ENCODE measurements at places on chromosomes 7 and 10.

- DNase-seq = no peak
Observed at GRCh38 chr7:22660293-22660692, 66.7 kb upstream of the IL6 start.

- DNase-seq = no peak
Observed at GRCh38 chr7:157234271-157234670, 95.5 kb downstream of the UBE3C start.

DNA sequence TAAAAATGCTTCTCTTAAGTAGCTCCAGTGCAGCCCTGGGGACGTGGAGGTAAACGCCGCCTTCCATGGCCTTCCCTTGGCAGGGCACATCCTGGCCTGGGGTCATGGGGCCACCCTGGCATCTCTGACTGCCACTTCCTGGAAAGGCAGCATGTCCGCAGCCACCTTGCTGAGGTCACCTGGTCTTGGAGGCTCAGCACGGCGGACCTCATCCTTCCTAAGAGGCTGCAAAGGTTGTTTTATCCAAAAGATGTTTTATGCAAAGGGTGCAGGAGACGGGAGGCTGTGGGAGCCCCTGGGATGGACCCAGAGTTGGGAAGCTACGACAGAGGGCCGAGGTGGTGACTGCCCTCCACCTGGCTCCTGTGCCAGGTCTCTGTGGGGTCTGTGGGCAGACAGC is 106.0 kb downstream of the TCERG1L start:
- DNase-seq = no peak

DNA sequence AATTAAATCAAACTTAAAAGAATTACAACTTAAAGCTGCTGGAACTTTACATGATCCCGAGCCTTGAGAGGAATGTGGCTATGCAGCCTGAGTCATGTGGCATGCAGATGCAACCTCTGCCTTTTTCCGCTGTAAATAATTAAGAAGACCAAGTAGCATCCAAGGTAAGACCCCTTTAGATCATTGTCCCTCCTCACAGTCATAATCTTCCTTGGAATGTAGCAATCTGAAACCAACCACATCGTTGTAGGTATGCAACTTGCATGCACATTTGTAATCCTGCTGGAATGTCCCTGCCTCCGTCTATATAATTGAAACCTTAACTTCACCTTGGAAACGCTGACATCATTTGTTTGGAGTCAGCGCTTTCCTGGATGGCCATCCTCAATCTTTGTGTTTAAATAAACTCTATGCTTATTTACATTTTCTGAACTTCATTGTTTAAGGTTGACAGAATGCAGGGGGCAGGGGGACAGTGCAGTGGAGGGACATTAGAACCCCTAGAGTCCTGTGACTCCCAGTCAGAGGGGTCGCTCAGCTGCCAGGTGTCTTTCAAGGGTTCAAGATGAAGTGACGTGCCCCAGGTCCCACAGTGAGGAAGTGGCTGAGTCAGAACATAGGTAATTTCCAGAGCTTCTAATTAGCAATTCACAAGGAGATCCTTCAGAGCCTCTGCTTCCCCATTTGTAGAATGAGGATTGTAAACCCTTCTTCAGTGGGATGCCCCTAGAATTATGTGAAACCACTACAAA is 110.7 kb downstream of the RALA start:
- DNase-seq = peak; percentile 80

GRCh38 chr10:20809631-20810030 is 87.5 kb downstream of the NEBL start:
- DNase-seq = no peak

GRCh38 chr7:123494193-123494796 is 40.1 kb downstream of the IQUB start:
- peak; percentile 29 for DNase-seq

GRCh38 chr10:30489346-30489745 is 55.4 kb downstream of the MAP3K8 start:
- DNase-seq = no peak

DNA sequence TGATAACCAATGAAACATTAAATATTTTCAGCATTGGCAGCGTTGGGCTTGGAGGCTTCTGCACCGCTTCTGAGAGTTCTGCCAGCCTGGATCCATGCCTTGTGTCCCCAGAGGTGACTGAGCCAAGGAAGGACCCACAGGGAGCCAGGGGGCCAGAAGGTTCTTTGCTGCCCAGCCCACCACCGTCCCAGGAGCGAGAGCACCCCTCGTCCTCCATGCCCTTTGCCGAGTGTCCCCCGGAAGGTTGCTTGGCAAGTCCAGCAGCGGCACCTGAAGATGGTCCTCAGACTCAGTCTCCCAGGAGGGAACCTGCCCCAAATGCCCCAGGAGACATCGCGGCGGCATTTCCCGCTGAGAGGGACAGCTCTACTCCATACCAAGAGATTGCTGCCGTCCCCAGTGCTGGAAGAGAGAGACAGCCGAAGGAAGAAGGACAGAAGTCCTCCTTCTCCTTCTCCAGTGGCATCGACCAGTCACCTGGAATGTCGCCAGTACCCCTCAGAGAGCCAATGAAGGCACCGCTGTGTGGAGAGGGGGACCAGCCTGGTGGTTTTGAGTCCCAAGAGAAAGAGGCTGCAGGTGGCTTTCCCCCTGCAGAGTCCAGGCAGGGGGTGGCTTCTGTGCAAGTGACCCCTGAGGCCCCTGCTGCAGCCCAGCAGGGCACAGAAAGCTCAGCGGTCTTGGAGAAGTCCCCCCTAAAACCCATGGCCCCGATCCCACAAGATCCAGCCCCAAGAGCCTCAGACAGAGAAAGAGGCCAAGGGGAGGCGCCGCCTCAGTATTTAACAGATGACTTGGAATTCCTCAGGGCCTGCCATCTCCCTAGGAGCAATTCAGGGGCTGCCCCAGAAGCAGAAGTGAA is 93.9 kb downstream of the TACC2 start:
- DNase-seq = no peak

DNA sequence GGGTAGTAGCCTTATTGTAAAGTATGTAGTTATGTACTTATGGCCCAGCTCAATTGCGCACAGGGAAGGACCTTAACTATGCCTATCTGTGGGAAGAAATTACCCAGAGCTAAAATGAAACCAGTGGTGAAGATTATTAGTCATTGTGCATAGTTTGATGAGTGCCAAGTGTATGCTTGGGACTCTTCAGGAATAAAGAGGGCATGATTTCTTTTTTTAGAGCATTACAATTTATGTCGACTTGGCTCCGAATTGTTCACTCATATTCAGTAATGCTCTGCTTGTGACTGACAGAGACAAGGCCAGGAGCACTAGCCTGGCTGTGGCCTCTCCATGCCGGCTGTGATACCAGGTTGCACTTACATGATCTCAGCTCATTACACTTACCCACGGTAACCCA is 269.5 kb downstream of the TRIL start:
- DNase-seq = peak; percentile 42

DNA sequence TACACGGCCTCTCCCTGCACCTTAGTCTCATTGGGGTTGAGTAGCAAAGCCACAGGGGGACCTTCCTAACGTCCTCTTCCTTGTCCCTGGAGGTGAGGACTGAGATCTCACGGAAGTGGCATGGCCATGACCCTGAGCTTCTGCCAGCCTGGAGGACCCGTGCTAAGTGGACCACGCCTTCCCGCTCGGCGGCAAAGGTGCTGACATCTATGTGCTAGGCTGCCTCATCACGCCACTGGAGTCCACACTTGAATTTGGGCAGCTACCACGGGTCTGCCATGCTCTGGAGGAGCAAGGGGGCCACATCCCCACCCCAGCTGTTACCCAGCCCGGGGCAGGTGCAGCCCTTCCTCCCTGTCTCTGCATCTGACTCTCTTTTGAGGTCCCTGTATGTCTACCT is 15.3 kb downstream of the GHRHR start:
- DNase-seq = no peak

GRCh38 chr7:41889040-41889439 is 186.2 kb upstream of the INHBA start:
- no peak for DNase-seq

GRCh38 chr7:139657725-139658124 is 120.1 kb downstream of the HIPK2 start:
- DNase-seq = no peak

GRCh38 chr7:116588225-116588624 is 63.4 kb downstream of the CAV1 start:
- peak; percentile 74 for DNase-seq

DNA sequence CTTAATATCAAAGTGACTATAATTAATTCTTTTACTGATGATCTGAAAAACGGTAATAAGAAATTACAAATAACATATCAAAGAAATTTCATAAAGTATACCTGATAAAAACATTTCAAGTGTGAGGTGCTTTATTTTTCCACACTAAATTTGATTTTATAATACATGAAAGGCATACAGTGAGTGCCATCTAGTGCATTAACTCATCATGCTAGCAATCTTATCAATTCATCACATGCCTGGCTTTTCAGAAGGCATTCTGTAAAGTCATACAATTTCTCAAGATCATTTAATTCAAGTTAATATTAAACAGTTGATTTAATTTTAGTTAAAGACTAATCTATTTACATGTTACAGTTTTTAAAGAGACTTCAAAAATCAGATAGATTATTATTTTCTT is 1020.9 kb downstream of the GATA3 start:
- DNase-seq = no peak

DNA sequence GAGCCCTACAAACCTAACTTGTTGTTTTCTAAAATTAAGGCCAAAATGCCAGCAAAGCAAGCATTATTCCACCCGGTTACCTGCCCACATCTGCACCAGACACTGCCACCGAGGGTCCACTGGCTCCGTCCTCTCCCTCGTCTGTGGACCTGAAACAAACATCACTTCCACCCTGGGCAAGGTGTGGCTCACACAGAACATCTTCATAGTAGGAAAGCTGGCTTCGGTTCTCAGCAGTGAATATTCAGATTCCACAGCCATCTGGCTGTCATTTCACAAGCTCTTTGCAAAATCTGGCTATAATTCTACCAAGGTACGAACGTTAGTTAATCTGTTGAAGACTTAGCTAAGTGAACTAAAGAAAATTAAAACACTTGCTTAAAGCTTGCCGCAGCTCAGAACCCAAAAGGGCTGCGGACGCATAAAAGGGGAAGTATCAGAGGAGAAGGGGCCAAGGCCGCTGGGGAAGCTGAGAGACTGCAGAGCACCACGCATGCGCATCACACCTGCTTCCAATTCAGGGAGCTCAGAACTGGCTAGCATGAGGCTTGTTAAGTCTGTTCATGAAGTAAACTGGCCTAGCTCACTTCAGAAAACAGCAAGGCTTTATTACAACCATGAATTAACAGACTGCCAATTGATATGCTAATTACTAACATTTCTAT is 46.1 kb downstream of the PTPRN2 start:
- no peak for DNase-seq

GRCh38 chr7:1715671-1716074 is 45.6 kb downstream of the ELFN1 start:
- DNase-seq = no peak

DNA sequence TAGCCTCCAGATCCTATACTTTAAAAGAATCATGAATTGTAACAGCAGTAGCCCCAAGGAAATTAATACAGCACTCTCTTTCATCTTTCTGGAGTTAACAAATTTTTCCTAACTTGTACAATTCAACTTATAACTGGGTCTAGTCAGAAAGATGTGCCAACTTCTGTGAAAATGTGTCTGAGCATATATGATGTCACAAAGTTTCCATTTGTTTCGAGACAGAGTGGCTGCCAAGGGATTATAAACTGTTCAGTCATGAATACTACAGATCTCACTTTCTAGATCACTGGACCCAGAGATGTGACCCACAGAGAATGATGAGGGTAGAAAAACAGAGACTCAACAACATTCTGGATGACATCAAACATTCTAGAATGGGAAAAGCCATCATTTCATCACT is 249.2 kb upstream of the PHF14 start:
- no peak for DNase-seq

- DNase-seq = no peak
Observed at GRCh38 chr7:108324053-108325038, 131.9 kb downstream of the NRCAM start.

DNA sequence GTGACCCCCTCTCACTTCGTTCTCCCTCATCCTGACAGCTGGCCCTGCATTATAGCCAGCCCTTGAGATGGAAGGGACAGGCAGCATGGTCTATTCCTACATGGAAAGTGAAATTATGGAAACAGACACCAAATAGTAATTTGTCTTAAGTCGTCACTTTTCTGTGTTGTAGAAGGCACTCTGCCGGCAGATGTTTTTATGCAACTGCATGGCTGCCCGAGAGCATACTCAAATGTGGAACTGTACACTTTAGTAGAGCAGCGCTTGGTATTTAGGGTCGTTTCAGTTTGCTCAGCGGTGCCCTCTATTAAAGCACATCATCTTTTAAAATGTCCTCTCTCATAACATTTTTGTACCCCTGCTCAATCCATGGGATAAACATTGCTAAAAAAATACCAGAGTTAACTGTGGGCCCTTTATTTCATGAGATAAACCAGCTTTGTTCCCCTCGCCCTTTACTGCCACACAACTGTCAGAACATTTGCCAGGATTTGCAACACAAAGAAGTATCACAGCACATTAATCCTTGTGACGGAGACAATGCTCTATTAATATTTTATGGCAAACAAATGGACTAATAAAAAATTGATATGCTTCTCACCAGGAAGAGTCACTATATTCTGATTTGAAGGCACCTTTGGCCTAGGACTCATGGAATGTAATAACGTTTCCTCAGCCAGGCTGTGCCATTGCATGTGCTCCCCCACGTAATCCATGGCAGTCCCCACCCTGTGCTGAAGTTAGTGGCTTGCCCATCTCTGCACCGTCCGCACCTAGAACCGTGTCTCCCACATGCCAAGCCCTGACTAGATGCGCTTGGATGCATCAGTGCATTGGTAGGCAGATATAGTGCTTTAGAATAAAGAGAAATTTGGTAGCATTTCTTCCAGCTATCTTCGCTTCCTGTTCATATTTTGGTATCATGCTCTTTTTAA is 221.3 kb downstream of the PAXIP1 start:
- no peak for DNase-seq

DNA sequence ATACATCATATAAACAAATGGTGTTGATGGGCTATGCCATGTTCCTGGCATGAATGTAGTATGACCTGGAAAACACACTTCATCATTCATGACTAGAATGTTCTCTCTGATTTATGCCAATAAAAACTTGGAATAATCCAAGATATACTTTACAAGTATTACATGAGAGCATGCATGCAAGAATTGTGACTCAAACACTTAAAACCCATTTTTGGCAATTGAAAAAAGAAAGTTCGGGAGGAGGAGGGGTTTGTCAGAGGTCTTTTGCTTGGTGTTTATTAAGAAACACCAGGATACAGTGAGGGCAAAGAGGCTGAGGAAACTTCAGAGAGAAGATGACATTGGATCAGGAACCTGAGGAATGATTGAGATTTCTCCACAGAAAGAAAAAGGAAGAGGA is 10.2 kb upstream of the CUL1 start:
- no peak for DNase-seq
